ENCODE measurements at places on chromosomes 1 and 21.
A peak's percentile ranks its signal among the peaks of the same experiment; 100 is the strongest.

DNA sequence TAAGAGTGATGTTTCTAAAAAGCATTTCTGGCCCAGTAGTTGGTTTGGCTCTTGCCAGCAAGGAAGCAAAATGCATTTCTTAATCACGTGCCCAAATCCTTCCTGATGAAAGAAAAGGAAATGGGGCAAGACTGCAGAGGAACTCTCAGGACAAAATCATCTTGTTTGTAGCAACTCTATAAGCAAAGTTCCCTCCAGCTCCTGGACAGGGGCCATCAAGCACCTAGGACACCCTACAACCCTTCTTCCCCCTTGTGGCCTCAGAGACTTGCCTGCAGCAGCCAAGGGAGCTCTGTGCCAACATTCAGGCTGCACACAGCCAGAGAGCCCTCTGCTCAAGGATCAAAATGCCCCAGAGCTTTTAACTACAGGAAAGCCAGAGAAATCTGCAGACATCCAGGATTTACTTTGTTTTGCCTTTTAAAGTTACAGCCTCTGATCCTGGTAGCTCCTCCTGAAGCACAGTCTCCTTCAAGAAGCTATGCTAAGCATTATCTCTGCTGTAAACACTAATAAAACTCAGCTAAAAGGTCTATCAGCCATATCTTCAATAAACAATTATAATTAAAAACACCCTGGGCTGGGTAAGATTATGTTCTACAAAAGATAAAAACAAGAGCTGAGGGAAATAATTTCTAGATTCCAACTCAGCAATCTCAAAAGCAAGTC is 105.0 kb downstream of the KIAA0319L start:
- DNase-seq = no peak

GRCh38 chr1:235918032-235918431 is 51.3 kb upstream of the LYST start:
- DNase-seq = no peak

DNA sequence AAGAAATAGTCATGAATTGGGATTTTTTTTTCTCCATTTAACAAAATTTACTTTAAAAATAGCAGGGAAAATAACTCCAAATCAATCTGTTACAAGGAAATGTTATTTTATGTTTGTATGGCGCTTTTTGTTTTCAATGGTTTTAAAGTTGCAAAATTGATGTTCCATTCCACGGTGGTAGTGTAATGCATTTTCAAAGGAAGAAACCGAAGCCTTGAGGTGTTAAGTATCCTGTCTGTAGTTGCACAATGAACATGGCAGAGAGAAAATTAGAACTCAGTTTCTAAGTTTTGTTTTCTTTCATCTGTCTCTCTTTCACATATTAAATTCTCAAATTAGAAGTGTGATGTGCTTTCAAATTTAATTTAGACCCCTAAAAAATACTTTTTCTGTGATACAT is 841.8 kb downstream of the USP25 start:
- no peak for DNase-seq

DNA sequence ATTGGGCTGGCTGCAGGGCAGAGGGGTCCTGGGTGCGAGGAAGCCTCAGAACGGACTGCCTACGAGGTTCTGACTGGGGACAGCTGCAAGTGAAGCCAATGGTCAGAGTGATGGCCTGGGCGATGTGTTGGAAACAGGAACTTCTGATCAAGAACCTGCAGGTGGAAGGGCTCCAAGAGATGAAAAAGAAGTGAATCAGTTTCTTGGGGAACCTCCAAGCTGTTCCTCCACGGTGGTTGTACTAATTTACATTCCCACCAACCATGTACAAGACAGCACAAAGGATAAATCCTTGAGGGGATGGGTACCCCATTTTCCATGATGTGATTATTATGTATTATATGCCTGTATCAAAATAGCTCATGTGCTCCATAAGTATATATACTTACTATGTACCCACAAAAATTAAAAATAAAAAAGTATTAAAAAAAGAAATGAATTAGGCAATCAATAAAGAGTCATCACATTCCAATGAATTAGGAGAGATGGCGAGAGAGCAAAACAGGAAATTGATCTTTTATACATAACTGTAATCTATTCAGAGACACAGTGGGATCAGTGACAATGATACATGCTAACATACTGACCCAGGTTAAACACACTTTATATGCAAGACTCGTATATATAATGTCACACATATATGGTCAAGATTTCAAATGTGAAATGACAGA is 58.1 kb downstream of the PTPN14 start:
- DNase-seq = no peak

- DNase-seq = no peak
These were observed 2.3 kb upstream of the LYPLAL1 start for GRCh38 chr1:219171192-219171935.

- DNase-seq = peak; percentile 49
These were observed 148.5 kb downstream of the DHRS3 start for GRCh38 chr1:12469493-12469892.

DNA sequence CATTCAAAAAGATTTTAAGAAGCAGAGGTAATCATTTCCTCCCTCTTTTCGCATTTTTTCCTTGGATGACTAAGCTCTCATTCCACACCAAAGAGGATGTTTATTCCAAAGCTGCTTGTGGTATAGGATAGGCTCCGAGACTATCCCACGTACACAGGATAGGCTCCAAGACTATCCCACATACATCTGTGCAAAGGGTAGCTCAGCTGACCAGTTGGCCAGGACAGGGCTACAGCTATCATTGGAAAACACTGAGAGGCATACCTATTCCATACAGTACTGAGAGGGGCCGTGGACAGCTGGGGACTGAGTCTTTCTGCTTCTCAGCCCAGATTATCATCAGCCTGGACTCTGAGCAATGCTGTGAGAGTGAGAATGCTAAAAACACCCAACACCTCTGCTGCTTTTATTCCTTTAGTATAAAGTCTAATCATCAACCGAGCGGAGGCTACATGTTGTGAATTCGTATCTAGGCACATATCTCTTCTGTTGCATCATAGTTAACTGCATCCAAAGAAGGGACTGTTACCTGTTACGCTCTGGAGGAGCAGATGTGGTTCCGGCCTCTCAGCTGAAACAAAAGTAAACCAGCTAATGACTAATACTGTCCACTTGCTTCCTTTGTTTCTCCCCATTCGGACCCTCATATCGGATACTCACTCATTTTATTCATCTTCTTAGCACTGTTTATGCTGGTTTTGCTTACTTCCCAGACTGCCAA is 141.0 kb downstream of the TNFSF18 start:
- DNase-seq = no peak

DNA sequence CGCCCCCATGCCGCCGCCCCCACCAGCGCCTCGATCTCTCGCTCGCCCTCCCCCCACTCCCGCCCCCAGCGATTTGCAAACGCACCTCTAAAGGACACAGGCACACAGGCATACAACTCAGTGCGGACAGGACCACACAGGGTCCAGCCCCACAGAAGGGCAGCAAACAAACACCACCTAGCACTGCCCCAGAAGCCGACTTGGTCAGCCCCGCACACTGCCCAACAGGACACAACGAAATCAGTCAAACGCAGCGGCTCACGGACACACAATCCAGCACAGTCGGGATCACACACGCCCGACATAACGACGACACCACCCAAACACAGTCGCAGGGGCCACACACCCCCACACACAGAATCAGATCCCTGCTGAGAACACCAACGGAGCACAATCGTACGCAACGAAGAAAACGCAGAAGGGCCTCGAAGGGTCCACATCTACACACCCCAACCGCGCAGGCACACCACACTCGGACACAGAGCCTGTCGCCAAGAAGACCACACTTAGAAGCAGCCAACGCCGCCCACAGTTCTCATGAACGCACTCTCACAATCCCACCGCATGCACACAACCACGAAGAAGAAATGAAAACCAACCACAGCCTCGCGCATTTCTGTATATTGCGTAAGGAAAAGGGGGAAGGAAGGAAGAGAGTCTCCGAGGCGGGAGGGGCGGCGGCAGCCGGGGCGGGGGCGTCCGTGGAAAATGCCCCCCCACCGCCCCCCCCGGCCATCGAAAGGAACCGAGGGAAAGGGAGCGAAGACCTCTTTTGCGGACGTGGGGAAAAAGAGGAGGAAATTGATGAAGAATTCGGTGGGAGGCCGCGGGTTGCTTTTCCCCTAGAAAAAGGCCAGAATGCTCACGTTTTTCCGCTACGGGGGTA is 481 bp downstream of the TAL1 start:
- DNase-seq = no peak

DNA sequence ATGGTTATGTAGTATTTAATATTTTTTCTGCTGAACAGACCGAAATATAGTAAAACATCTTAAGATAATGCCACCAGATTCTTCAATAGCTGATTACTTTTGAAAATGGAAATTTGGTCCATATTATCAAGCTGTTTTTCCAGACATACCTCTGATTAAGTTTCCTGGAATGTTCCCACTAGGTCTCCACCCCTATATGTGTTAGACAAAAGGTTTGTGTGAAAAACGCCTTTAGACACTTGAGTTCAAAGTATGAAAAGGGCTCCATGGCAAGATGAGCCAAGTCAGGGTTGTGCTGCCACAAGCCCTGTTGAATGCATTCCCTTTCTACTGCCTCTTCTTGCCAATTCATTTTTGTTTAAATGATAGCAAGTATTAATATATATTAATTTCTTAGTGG is 52.7 kb downstream of the ZBTB17 start:
- DNase-seq = no peak

All from NCI-H1105 treated with DMSO at 0.1 percent for 48 hours (cell line).